ENCODE measurements at places on chromosomes 4 and X.

DNA sequence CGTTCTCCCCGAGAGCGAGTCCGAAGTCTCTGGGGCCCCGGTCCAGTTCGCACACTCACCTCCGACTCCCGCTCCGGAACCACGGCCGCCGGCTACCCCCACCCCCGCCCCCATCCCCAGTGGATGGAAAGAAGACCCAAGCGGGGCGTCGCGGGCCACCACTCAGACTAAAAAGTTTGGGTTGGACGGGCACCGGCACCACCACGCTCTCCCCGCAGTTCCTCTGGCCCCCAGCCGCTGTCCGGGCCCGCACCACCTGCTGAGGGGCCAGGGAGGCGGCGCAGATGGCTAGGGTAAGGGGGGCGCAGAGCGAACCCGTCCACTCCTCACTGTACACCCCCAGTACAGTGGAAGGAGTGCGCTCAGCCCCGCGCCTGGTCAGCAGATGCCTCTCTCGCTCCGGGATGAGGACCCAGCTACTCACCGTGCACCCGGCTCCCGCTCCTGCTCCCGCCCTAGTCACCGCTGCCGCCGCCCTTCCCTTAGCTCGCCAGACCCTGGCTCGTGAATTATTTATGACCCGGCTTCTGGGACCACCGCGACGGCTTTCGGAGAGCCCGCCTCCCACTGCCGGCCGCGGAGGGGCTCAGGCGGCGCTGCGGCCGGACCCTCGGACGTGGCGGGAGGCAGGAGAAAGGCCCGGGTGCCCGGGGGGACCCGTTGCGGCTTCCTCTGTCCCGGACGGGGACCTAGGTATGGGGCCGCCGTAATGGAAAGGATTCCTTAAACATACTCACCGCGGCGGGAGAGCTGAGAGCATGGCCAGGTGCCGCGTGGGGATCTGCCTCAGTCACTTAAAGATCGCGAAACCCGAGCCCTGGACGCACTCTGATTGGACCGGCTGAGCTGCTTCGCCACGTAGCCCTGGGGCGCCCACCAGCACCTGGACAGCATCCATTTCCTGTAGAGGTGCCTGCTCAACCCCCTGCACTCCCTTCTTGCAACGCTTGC lies at the start of gene PROM1:
Gene PROM1, minus strand, starts transcription at position 783 of the 951 bp plus-strand sequence. CDS start 8,117 bp downstream, outside the sequence.
- no peak for DNase-seq

DNA sequence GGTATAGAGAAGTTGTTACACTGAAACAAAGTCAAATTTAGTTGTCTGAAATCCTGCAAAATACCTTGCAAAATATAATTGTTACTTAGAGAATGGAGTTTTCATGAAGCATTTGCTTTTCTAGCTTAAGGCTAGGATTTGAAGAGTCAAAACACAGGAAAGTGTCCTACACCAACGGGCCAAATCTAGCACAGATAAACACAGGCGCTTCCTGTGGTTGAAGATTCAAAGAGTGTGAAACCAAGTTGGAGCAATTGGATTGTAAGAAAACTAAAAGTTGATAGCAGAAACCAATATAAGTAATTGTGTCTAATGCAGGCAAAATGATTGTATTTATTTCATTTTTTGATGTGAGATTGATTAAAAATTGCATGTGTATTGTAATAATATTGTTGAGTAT lies 2002.5 kb upstream of the TENM3 start:
- DNase-seq, result no peak

GRCh38 chr4:2339458-2340271 lies 77.8 kb upstream of the MXD4 start:
- DNase-seq, result no peak

DNA sequence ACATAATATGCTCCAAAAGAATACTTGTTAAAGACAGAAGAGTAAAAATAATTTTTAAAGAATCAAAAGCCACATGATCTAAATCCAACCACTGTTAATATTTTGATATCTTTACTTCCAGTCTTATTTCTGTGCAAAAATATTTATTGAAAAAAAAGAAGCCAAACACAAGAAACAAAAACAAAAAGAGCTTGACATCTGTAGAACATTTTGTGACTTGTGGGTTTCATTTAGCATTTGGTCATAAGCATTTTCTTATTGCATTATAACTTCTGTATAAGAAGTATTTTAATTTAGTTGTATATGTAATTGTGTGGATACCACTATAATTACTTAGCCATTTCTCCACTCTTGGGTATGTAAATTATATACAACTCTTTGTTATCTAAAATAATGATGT lies 63.1 kb downstream of the DIPK2B start:
- DNase-seq, result no peak

- no peak for DNase-seq
Observed at GRCh38 chr4:63218856-63219255, 1190.4 kb downstream of the TECRL start.

- DNase-seq, result no peak
Observed at GRCh38 chrX:23133551-23133950, 133.8 kb downstream of the DDX53 start.
